ENCODE measurements at places on chromosomes 5 and 9.

- DNase-seq, result peak; percentile 9
Observed at GRCh38 chr5:2093859-2094615, 211.3 kb upstream of the IRX4 start.

GRCh38 chr5:95940758-95941682 is 20.6 kb downstream of the ELL2 start:
- DNase-seq, result no peak

DNA sequence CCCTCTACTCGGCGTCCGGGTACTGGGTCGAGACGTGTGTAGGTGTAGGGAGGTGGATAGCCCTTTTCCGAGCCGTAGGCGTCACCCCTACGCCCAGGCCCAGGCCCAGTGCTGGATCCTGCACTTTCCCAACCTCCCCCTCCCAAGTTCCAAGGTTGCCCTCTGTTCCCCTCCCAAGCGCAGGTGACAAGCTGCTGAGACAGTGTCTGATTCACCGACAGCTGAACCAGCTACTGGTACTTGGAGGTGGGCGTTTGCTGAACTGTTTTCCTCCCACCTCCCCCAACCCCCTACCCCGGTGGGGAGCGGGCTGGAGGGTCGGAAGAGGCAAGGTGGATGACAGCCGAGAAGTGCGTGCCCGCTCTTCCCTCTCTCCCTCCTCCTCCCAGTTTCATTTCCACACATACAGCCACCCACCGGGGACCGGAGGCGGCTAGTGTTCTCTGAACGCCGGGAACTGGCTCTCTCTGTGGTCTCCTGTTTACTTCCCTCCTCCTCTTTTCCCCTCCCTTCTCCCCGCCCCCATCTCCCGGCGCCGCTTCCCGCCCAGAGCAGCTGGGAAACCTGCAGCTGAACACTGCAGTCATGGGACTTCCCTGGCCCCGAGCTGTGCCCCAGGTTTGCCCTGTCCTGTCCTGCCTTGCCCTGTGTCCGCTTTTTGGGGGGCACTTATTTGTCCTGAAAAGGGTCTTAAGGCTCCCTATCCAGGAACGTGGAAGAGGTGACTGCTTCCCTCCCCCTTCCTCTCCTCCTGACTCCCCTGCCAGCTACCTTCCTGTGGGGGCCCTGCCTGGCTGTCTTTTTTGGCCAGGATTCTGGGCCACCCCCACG is 6.2 kb upstream of the KLF9 start:
- peak; percentile 90 for DNase-seq

DNA sequence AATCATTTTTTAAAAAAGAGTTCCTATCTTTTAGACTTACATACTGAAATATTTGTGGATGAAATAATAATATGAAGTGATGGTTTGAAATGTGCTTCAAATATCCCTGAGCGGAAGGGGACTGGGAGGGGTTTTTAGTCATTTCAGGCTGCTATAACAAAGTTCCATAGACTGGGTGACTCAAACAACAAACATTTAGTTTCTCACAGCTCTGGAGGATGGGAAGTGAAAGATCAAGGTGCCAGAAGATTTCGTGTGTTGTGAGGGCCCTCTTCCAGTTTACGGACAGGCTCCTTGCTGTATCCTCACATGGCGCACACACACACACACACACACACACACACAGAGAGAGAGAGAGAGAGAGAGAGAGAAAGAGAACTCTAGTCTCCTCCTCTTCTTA is 27.1 kb upstream of the TEX10 start:
- DNase-seq, result no peak

DNA sequence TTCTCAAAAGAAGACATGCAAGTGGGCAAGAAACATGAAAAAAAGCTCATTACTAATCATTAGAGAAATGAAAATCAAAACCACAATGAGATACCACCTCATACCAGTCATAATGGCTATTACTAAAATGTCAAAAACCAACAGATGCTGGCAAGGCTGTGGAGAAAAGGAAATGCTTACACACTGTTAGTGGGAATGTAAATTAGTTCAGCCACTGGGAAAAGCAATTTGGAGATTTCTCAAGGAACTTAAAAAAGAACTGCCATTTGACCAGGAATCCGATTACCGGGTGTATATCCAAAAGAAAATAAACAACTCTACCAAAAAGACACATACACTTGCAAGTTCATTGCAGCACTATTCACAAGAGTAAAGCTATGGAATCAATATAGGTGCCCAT is 595.4 kb upstream of the RIOK2 start:
- no peak for DNase-seq

DNA sequence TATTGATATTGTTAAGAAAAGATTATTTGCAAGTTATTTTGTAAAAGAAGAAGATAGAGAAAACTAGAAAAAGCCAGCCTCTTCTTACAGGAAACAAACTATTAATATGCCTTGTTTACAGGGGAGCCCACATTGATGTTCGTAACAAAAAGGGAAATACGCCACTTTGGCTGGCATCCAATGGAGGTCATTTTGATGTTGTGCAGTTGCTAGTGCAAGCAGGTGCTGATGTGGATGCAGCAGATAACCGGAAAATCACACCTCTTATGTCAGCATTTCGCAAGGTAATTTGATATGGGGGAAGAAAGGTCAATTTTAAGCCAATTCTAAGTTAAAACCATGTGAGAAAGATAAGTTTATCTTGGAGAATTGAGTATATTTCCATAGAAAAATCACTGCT is 37.6 kb upstream of the EIF4EBP3 start:
- peak; percentile 2 for DNase-seq

- DNase-seq, result peak; percentile 48
Observed at GRCh38 chr5:128254789-128255188, 171.2 kb downstream of the SLC12A2 start.

DNA sequence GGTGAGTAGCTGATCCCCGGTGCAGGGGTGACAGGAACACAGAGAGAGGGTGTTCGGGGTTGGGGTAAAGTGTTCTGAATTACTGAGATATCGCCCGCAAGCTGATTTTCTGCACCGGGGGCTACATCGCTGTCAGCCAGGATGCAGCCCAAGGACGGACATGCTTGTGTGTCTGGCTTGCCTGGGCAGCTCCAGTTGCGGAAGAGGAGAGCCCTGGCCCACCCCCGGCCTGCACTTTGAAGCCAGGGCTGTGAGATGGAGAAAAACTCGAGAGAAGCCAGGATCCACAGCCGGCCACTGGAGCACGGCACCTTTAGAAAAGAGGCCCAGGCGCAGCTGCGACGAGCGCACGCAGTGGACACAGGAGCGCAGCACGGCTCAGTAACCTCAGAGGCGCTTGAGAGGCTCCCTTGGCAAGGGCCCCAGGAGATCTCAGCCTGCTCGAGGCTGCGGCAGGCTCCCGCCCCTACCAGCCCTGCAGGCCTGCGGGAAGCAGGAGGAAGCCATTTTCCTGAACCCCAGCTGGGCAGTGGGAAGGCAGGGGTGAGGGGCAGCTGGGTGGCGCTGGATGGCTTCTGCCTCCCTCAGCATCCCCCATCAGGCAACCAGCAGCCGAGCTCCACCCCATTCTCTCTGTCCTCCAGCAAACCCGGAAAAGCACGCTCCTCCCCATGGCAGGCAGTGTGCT is 59.2 kb downstream of the C9orf50 start:
- peak; percentile 67 for DNase-seq

- peak; percentile 75 for DNase-seq
Observed at GRCh38 chr9:95102001-95102433, 215.5 kb downstream of the FANCC start.

DNA sequence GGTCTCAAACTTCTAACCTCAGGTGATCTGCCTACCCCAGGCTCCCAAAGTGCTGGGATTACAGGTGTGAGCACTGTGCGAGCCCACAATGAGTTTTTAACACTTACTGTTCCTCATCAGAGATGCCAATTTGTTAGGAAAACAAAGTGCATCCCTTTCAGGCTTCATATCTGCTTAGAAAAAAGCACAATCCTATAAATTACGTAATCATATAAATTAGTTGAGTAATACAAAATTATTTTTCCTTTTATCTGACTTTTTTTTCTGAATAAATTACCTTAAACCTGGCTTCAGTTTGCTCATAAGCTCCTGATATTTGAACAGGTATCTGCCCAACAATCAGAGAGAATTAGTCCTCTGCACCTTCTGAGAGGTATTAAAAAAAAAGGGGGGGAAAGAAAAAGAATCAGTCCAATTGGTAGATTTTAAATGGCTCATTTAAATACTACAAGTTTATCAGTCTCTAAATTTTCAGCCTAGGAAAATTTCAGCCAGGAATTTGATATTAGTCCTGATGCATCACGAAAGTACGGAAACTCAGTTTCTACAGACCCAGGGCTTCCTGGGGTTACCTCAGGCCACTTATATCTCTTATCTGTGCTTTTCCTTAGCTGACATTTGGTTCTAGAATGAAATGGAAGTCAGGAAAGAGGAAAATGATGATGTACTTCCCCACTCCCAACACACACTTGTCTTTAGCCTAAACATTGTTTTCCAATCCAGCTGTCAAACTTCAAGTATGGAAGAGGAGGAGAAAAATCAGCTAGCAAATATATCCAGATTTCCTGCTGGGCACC is 26.8 kb downstream of the ITGA1 start:
- DNase-seq, result no peak

- no peak for DNase-seq
Observed at GRCh38 chr9:32873553-32873952, 90.2 kb downstream of the TMEM215 start.

GRCh38 chr9:114206221-114206789 is 51.0 kb downstream of the COL27A1 start:
- DNase-seq, result peak; percentile 57

GRCh38 chr9:87810679-87811178 is 71.9 kb upstream of the SPATA31E1 start:
- DNase-seq, result no peak

DNA sequence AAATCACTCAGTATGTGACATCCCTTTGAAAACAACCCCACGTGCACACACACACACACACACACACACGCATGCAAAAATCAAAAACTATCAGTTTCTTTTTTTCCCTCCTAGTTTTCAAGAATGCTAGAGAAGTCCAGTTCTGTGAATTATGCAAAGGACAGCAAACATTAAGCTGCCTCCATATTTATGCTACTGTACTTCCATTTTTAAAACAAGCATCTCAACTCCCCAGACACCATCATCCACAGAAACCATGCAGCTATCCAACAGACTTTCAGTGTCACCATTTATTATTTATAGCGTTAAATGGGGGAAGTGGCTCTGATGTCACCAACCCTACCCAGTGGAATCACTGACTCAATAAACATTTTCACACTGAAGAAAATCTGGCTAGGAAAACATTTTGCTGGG is 1.6 kb downstream of the FBXW11 start:
- DNase-seq, result peak; percentile 21

GRCh38 chr9:131666029-131666428 is 73.8 kb downstream of the RAPGEF1 start:
- DNase-seq, result no peak

- DNase-seq, result no peak
Observed at GRCh38 chr5:1807451-1808185, 6.4 kb downstream of the NDUFS6 start.
